Fibroblast of upper back skin (primary cell): ENCODE measurements at places on chromosomes 4 and X.
A peak's percentile ranks its signal among the peaks of the same experiment; 100 is the strongest.

- peak; percentile 74 for DNase-seq
Measured at GRCh38 chr4:6732441-6733357, 16.7 kb downstream of the BLOC1S4 start.

GRCh38 chrX:153993079-153993478 is 20.5 kb downstream of the TMEM187 start:
- no peak for DNase-seq

DNA sequence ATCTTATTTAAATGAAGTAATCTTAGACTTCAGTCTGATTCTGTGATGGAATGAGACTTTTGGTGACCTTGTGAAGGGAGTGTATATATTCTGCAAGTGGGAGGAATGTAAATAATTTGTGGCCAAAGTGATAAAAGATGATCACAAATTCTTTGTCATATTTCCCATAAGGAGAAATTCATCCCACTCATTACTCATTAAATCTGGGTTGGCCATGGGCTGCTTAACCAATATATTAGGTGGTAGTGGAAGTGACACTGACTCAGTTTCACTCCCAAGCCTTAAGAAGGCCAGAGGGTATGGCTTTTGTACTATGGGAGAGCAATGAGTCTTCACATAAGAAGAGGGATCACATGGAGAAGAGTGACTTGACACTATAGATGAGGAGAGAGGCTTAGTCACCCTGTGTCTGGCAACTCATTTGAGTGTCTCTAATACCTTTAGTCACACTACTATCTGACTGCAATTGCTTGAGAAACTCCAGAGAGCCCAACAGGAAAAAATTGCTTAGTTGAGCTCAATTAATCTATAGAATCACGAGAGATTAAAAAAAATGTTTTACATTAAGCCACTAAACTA is 408.2 kb upstream of the PITX2 start:
- peak; percentile 61 for DNase-seq

DNA sequence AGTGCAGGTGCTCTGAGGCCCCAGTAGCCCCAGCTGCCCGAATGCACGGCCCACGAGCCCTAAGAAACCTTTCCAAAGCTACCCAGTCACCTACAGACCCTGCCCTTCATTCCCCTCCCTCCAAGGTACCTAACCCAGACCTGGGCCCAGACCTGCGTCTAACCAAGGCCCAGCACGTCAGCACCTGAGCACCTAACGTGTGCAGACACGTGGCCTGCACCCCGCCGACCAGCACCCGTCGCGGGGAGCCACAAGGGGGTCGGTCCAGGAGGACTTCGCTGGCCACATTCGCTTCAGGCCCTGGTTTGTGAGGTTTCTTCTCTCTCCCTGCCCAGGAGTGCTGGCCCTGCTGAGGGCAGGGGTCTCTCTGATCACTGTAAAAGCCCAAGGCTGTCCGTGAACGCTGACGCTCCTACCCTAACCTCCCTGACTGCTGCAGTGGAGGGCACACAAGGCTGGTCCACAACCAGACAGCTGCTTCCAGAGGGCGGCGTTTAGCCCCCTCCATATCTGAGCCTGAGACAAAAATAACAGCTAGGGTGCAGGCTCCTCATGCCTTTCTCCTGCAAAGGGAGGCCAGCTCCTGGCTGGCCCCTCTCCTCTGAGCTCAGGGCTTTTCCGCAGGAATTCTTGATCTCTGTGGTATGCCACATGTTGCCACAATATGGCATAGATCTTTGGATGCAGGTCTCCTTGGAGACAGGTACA is 31.8 kb downstream of the WDR1 start:
- DNase-seq = no peak

GRCh38 chr4:23455456-23456158 is 434.2 kb downstream of the PPARGC1A start:
- DNase-seq = peak; percentile 1

- no peak for DNase-seq
Measured at GRCh38 chr4:15740764-15741404, 37.2 kb upstream of the CD38 start.

GRCh38 chrX:31294475-31294874 is 222.6 kb upstream of the FTHL17 start:
- DNase-seq = no peak

DNA sequence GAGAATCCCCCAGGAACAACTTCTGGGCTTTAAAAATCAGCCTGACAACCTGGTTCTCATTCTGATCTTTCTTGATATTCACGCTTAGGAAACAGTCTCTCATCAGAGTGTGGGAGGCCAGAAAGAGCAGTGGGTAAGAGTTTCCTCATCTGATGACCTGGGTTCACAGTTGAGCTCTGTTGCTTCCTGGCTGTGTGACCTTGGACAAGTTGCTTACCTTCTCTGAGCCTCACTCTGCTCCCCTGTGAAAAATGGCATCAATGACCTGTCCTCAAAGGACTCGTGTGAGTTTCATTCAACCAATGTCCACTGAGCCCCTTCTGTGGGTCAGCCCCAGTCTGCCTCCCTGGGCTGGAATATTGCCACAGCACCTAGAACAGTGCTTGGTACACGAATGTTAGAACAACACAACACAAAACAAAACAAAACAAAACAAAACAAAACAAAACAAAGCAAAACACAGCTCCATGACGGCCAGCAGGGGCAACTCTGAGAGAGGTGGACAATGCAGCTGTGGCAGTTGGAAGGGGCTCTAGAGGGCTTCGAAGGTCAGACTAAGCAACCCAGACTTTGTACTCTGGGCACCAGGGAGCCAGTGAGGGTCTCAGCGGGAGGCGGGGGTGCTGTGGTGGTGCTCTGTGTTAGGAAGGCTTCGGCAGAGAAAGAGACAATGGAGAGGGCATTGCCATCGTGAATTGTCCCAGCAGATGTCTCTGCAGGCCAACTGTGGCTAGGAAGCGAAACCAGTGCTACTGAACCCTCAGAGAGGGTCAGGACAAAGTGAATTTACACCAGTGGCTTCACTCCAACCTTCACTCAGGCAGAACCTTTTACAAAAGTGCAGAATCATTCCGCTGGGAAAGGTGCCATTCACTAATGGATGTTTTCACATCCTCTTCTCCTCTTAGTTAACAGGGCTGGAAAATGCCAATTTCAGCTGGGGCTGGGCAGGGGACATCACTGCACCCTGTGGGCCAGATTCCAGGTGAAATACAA is 14.3 kb upstream of the C4orf50 start:
- no peak for DNase-seq

GRCh38 chr4:171118091-171118490 is 695.1 kb upstream of the GALNTL6 start:
- DNase-seq = no peak

GRCh38 chr4:172095161-172095560 is 282.0 kb downstream of the GALNTL6 start:
- peak; percentile 22 for DNase-seq

DNA sequence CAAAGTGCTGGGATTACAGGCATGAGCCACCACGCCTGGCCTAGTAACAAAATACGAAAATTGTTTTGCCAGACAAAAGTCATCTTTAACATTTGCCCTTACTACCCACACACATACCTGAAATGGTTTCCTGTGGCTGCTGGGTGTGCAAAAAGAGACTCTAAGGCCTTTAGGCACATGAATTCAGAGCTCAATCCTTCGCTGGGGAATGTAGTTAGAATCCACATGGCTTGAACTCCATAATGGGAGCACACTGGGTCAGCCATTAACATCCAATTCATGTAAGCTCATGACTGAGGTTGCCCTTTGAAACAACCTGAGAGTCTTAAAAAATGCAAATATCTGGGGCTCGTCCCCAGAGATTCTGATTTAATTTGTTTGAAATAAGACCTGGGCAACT is 87.8 kb downstream of the HPGD start:
- DNase-seq = no peak

- DNase-seq = no peak
Measured at GRCh38 chr4:34964613-34965012, 1279.7 kb downstream of the ARAP2 start.

DNA sequence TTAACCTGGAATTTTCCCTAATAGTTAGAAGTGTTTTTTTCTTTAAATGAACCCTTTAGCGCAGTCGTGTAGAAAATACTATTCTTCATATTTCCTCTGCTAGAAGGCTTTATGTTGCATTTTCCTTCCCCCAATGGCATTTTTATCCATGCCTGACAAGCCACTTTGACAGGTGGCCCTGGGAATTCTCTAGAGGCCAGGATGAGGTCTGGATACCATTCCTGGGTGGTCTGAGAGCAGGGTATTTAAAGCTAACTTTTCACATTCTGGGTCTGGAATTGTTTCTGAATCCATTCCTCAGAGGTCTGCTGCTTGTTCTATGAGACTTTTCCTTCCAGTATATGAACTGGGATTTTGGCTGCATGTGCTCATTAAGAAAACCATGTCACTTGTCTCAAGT is 31.2 kb upstream of the PDGFRA start:
- no peak for DNase-seq

- DNase-seq = no peak
Measured at GRCh38 chr4:107719207-107719921, 670 bp downstream of the PAPSS1 start.

DNA sequence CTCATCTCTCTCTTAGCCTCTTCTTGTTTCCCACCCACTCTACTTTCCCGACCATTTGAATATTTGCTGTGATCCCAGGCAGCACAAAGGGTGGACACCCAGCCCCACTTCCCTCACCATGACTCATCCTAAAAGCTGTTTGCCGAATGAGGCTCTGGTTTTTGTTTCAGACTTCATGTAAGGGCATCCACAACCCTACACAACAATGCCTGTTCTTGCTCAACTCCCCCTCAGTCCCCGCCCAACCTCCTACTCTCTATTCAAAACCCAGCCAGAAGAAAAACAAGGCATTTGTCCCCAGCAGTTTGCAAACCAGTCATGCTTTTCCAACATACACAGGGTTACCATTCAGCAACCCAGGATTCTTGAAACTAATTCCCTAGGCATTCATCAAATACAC is 516.5 kb upstream of the CNKSR2 start:
- DNase-seq = no peak

GRCh38 chrX:13015536-13016236 is 28.7 kb downstream of the FAM9C start:
- no peak for DNase-seq

DNA sequence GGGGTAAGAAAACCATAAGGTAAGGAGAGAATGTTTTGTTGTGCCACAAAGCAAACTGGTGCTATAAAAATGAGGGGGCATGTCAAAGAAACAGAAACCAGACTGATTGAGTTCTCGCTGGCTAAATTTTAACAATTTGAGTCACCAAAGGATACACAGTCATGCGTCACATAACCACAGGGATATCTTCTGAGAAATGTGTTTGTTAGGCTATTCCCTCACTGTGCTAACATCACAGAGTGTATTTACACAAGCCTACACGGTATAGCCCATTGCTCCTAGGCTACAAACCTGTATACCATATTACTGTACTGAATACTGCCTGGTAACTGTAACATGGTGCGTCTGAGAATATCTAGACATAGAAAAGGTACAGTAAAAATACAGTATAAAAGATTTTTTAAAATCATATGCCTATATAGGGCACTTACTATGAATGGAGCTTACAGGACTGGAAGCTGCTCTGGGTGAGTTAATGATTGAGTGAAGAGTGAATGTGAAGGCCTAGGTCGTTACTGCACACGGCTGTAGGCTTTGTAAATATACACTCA is 50.1 kb downstream of the FBXW7 start:
- DNase-seq = peak; percentile 54

DNA sequence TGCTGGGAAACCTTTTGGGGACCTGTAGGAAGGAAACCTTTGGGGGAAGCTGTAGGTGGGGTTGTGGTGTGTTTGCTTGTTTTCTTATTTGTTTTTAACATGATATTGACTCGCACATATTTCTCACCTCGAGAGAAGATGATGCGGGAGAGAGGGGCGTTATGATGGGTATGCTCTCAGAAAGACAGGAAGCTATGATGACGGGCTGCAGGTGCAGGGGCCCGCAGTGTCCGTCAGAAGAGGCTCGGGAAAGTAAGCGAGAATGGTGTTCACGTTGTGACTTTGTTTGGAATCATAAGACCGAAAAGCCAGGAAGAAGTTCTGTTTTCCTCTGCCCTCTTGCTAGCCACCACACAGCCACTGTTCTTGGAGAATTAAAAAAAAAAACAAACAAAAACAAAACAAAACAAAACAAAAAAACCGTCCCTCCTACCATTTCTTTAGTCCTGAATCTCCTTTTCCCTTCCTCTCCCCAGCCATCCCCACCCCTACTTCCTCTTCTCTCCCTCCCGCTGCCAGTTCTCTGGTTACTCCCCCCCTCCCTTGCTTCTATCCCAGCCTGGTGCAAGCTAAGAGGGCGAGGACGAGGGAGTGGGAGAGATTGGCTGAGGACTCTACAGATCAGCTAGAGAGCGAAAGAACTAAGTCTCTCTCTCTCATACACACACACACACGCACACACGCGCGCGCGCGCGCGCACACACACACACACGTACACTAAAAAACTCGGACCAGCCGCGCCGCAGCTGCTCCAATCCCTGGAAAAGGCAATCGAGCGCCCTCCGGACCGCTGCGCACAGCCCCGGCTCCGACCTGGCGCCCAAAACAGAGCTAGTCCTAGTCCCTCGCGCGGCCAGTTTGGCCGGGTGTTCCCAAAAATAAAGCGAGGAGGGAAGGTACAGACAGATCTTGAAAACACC is at the start of gene BMP3:
TSS of gene BMP3 (plus strand) at position 648 of the 920 bp plus-strand sequence. CDS start 577 bp downstream, outside the sequence.
- peak; percentile 13 for DNase-seq
